ENCODE measurements at places on chromosomes 3 and 15. TPM values are rescaled to one million over a fixed set of nuclear protein-coding genes. Genes with fewer than 3 reads are reported as not detected.

DNA sequence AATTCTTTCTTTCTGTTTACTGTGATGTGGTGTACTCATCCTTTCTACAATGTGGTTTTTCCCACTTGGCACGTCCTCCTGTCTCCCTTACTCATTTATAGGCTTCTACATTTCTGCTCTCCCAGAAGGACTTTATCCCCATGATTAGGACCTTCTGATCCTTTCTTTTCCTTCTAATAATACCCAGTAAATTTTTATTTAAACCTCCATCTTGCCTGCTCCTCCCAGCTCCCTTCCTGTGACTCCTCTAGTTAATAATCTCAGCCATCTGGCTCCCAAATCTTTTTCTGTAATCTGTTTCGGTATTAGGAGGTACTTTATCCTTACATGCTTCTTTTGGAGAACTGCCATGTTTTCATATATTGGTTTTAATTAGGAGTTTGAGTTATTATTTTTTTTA is 11.2 kb upstream of the P2RY1 start:
- H3K36me3 ChIP-seq, result no peaks in the 10 kb centered on the region
- H3K4me1 ChIP-seq, result no peaks in the 10 kb centered on the region
- no peak overlapping the region for H3K4me3 ChIP-seq
- H3K27me3 ChIP-seq, result no peaks in the 10 kb centered on the region
- H3K27ac ChIP-seq, result no peak overlapping the region

DNA sequence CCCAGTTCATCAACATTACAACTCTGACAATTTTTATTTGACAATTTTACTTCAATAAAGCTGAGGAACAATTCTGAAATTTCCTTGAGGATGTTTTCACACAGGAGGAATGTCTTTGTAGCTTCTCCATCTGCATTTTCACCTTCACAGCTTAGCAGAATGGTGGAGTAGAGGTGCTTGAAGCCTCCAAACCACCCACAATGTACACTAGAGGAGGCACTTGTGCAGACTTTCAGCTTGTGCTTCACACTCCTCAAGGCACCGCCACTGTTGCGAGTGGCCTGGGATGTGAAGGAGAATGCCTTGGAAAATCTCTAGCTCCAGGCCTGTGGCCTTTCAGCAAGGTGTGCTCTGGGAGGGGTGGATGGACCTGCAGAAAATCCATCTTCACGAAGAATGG is 181.9 kb downstream of the EPHB1 start:
- H3K36me3 ChIP-seq, result no peaks in the 10 kb centered on the region
- no peaks in the 10 kb centered on the region for H3K4me1 ChIP-seq
- H3K4me3 ChIP-seq, result no peak overlapping the region
- H3K27ac ChIP-seq, result no peak overlapping the region
- H3K27me3 ChIP-seq, result no peaks in the 10 kb centered on the region

DNA sequence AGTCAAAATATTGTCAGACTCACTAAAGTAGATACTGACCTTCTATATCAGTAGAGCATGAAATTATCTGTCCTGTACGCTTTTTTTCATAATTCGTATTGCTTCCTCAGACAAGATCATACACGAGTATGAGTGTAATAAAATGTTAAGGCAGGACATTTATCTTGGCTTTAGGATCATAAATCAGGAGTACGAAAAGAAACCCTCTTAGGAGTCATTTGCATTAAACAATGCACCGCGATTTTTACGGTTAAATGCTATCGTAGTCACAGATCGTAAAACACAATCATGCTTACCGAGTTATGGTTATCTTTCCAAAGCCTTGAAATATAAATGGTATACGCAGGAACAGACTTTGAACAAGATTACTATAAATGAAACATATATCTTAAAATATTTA is 510.3 kb upstream of the ROBO1 start:
- H3K27ac ChIP-seq, result no peak overlapping the region
- DNase-seq, result no peak
- H3K36me3 ChIP-seq, result no peaks in the 10 kb centered on the region
- H3K4me1 ChIP-seq, result no peaks in the 10 kb centered on the region
- no peaks in the 10 kb centered on the region for H3K27me3 ChIP-seq

GRCh38 chr3:15805756-15806266 is 8.0 kb upstream of the ANKRD28 start:
- no peak overlapping the region for H3K4me3 ChIP-seq
- H3K4me1 ChIP-seq, result no peaks in the 10 kb centered on the region
- DNase-seq, result no peak
- H3K27me3 ChIP-seq, result no peaks in the 10 kb centered on the region
- no peak overlapping the region for H3K27ac ChIP-seq
- no peaks in the 10 kb centered on the region for H3K36me3 ChIP-seq

DNA sequence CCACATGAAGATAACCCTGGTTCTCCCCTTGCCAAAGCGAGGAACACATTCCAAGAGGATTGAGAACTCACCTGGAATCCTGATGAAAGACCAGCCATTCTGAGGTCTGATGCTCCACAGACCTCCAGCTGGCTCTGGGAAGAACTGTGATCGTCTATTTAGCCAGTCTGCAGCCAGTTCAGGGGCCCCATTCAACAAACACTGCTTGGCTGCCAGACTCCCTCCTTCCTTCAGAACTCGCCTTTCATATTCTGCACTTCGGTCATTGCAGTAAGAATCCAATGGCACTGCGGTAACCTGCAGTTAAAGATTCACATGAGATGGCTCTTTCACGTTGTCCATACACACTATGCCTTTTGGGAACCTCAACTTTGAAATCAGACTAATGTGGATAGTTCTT is 67.6 kb downstream of the CHAC1 start:
- H3K4me3 ChIP-seq, result no peak overlapping the region
- no peaks in the 10 kb centered on the region for H3K36me3 ChIP-seq
- peaks cover 7% of the 10 kb centered on the region for H3K4me1 ChIP-seq

GRCh38 chr3:71896751-71897150 is 111.8 kb upstream of the PROK2 start:
- H3K27ac ChIP-seq, result no peak overlapping the region
- DNase-seq, result no peak
- no peaks in the 10 kb centered on the region for H3K36me3 ChIP-seq
- no peak overlapping the region for H3K4me3 ChIP-seq
- no peaks in the 10 kb centered on the region for H3K27me3 ChIP-seq

GRCh38 chr3:145183261-145183660 is 977.7 kb downstream of the PLOD2 start:
- H3K27ac ChIP-seq, result no peak overlapping the region
- no peaks in the 10 kb centered on the region for H3K36me3 ChIP-seq
- no peaks in the 10 kb centered on the region for H3K4me1 ChIP-seq
- H3K27me3 ChIP-seq, result no peaks in the 10 kb centered on the region

DNA sequence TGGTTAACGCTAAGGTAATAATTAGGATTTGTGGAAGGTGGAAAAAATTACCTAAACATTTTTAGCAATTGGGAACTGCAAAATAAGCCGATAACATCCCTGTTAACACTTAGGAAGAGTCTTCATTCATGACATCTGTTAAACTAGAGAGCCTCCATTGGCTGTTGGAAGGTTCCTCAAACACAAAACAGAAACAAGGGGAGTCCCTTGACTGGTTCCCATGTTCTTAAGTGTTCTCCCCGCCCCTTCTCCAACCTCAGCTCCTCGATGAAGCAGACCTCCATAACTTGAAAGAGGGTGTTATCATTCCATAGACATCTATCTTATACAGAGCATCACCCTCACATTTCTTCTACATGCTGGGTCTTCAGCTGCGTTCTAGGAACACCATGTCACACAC is 2.5 kb downstream of the SLC22A13 start:
- H3K27ac ChIP-seq, result peak overlapping the region; percentile 26
- no peak for DNase-seq
- peak overlapping the region; percentile 47 for H3K4me3 ChIP-seq
- H3K27me3 ChIP-seq, result no peaks in the 10 kb centered on the region

DNA sequence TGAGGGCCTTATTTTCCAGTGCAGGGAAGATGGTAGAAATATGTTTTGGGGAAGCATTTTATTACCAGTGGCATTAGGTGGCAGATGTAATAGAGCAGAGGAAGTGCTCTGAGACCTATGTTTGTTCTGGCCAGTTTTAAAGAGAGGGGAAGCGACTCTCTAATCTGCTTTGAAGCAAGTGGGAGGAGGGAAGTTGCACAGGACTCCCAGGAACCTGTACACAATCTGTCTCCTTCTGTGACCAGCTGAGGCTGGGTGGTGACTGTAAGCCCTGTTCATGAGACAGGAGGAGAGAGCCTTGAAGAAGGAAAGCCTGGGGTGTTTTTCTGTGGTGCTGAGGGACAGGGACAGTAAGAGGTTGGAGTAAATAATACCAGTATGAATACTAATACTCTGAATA is 60.5 kb downstream of the LPP start:
- peak overlapping the region; percentile 13 for H3K27ac ChIP-seq
- peaks cover 9% of the 10 kb centered on the region for H3K4me1 ChIP-seq
- no peaks in the 10 kb centered on the region for H3K27me3 ChIP-seq
- no peaks in the 10 kb centered on the region for H3K36me3 ChIP-seq
- no peak overlapping the region for H3K4me3 ChIP-seq

GRCh38 chr3:101637451-101637850 is 39.5 kb downstream of the ZBTB11 start:
- H3K36me3 ChIP-seq, result no peaks in the 10 kb centered on the region
- no peak overlapping the region for H3K4me3 ChIP-seq

GRCh38 chr15:91855684-91856489 is 2.4 kb downstream of the SLCO3A1 start:
- H3K27ac ChIP-seq, result peak overlapping the region; percentile 34
- no peaks in the 10 kb centered on the region for H3K4me1 ChIP-seq
- no peaks in the 10 kb centered on the region for H3K36me3 ChIP-seq
- no peak overlapping the region for H3K4me3 ChIP-seq
- no peaks in the 10 kb centered on the region for H3K27me3 ChIP-seq

Gene CRBN
- 56.7 TPM for total RNA-seq

Gene SPRED1
- 36.2 TPM for total RNA-seq

Gene CNTN3
- total RNA-seq, result 3.8 TPM

Gene LRRC2
- total RNA-seq, result 7.5 TPM

Gene SOX2
- total RNA-seq, result 0.13 TPM

Gene SLC9C1
- total RNA-seq, result 1.2 TPM

Gene SH3GL3
- 0.47 TPM for total RNA-seq

Gene GP9
- total RNA-seq, result not detected

Gene EPM2AIP1
- total RNA-seq, result 26.5 TPM
